ENCODE measurements at places on chromosomes 6 and 20.

- no peak for DNase-seq
These were observed 560.4 kb downstream of the CD109 start for GRCh38 chr6:74256381-74256780.

- DNase-seq: no peak
These were observed 109.1 kb upstream of the TIAM2 start for GRCh38 chr6:154886016-154886415.

DNA sequence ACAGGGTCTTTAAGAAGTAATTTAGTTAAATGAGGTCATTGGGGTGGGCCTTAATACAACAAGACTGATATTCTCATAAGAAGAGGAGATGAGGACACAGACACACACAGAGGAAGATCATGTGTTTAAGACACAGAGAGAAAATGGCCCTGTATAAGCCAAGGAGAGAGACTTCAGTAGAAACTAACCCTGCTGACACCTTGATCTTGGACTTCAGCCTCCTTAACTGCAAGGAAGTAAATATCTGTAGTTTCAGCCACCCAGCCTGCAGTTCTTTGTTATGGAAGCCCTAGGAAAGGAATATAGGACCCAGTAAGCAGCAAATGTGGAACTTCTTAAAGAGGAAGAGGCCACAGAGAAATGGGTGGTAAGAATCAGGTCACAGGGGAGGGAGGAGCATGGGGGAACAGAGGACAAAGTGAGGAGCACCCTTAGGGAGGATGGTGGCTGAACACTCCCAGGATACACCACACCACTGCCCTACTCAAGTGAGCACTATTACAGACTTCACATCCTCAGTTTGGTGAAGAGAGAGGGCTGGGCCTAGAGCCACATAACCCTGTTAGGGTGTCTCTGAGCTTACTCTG lies 762 bp downstream of the SIRPB1 start:
- no peak for DNase-seq

DNA sequence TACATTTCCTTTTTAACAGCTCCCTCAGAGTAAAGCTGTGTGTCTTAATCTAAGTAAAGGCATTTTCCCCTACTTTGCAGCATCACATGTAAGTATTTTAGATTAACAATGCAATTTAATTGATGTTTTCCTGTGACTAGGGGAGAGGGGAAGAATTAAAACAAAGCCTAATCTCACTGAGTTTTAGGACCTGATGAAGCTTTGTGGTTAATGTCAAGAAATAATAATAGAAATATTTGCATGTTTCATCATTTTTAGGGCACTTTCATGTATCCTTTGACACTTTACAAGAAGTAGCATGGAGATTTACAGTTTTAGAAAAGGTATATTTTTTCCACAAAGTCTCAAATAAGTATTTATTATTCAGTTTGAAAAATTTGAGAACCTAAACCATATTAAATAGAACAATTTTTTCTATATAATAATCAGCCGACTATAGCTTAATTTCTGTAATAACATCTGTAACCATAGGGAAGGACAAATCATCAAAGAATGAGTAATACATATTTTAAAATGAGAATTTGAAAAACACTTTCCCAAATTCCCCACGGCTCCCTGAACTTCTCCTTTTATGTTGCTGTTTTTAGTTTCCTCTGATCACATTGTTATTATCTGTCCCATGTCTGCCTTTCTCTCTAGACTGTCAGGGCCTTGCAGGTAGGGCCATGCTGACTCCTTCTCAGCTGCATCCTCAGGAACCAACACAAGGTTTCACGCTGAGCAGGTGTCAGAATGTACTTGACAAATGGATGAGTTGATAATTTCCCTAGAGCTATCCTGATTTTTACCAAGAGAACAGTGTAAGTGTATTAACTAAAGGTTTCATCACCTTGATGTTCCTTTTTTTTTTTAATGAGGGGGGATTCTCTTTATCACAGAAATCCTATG lies 338.1 kb downstream of the SYNE1 start:
- no peak for DNase-seq

DNA sequence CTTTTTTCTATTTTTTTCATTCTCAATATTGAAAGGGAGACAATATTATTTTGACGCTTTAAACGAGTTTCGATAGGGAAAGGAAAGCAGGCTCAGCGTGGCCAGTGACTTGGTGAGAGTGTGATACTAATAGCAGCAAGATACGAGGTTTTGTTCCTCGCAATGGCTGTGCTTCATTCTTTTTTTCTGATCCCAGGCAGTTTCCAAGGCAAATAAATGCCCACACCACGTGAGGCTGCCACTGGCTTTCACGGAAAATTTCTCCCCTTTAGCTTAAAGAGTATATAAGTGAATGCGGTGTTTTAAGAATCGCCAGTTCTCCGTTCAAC lies 196.4 kb upstream of the ZNF184 start:
- DNase-seq: no peak

GRCh38 chr6:9982215-9982614 lies 432.7 kb downstream of the TFAP2A start:
- DNase-seq: no peak

DNA sequence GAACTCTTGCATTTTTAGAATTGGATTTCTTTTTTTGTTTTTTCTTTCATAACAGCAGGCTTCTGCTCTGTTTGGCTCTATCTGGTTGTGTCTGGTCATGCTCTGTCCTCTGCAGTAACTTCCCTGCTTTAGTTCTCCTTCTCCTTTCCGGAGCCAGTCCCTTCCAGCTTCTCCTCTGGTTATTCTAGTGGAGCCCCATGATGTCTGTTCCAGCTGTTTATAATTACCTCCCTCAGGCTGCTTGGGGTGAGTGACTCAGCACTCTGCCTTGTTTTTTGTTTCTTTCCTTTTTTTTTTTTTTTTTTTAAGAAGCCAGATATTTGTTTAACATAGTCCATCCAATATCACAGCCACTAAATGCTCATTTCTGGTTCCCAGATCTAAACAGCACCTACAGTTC lies 409.6 kb downstream of the MAFB start:
- DNase-seq: no peak

GRCh38 chr6:36671687-36672375 lies 6.7 kb upstream of the CDKN1A start:
- DNase-seq: no peak

DNA sequence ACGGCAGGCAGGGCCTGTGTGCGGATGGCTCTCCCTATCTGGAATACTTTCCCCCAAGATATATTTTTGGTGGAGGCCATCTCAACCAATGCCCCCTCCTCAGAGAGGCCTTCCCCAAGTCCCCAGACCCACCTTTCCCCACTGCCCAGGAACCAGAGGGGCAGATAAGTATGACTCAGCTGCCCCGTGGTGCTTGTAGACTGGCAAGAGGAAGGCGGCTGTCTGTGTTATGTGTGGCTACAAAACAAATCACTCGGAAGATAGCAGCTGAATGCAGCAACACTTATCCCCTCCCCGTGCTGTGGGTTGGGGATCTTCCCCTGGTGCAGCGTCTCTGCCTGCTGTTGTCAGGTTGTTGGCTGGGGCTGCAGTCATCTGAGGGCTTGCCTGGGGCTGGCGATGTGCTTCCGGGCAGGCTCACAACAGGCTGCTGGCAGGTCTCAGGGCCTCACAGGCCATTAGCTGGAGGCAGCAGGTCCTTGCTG lies 7.1 kb downstream of the NPEPL1 start:
- no peak for DNase-seq

DNA sequence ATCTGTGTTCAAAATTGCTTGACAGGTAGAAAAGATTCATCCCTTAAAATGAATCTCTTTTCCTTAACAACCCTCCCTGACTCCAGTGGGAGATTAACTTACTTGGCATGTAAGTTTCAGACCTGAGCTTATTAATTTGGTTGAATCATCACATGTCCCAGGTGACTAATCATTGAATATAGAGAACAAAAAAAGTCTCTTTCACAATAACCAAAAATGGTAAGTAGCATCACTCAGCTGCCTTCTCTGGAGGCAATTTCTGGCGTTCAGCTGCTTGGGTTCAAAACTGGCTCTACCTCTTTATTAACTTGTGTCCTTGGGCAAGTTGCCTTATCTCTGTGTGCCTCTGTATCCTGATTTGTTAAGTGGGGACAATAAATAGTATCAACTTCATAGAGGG lies 2.9 kb downstream of the C6orf141 start:
- DNase-seq: no peak

- DNase-seq: no peak
These were observed 7.9 kb upstream of the COL12A1 start for GRCh38 chr6:75213732-75214131.

- no peak for DNase-seq
These were observed 165.1 kb downstream of the LMBRD1 start for GRCh38 chr6:69631552-69632346.

Data from glutamatergic neuron (in vitro differentiated cells).